Stimulated activated naive CD4-positive, alpha-beta T cell treated with Interleukin-2 at 50 U/mL for 16 hours (primary cell): ENCODE measurements at places on chromosomes 11 and 22.
A peak's percentile ranks its signal among the peaks of the same experiment; 100 is the strongest.

DNA sequence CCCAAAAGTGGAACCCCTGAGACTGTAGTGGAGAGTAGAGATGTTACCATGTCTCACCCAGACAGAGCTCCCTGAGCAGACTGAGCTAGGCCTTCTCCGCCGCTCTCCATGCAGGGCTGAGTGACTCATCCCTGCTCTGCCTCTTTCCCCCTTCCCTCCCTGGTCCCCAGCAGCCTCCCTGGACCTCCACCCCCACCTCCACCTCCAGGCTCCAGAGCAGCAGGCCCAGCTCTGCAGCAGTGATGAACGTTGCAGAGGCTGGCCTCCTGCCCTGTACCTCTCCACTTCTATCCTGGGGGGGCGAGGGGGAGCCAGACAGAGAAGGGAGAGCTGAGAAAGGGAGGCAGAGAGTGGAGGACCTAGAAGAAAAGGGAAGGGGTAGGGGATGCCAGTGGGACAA lies 19.3 kb upstream of the ARAP1 start:
- no peak for DNase-seq

- DNase-seq = no peak
These were observed 119.4 kb downstream of the TTC28 start for GRCh38 chr22:28560046-28560742.

DNA sequence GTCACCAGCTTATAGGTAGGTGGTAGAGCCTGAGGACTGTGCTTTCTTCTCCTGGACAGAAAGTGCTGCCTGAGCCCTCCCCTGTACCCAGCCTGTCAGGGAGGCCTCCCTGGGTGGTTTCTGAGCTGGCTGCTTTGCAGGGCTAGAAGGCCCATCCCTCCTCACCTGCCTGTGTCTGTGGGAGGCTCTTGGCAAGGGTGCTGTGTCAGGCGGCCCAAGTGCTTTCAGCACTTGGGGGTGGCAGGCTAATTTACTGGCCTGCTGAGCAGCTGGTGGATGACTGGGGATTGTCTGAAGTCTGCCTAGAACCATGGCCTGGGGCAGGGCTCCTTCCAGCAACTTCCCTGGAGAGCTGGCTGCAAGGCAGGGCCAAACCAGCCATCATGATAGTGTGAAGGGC lies 139.0 kb upstream of the NAV2 start:
- no peak for DNase-seq

DNA sequence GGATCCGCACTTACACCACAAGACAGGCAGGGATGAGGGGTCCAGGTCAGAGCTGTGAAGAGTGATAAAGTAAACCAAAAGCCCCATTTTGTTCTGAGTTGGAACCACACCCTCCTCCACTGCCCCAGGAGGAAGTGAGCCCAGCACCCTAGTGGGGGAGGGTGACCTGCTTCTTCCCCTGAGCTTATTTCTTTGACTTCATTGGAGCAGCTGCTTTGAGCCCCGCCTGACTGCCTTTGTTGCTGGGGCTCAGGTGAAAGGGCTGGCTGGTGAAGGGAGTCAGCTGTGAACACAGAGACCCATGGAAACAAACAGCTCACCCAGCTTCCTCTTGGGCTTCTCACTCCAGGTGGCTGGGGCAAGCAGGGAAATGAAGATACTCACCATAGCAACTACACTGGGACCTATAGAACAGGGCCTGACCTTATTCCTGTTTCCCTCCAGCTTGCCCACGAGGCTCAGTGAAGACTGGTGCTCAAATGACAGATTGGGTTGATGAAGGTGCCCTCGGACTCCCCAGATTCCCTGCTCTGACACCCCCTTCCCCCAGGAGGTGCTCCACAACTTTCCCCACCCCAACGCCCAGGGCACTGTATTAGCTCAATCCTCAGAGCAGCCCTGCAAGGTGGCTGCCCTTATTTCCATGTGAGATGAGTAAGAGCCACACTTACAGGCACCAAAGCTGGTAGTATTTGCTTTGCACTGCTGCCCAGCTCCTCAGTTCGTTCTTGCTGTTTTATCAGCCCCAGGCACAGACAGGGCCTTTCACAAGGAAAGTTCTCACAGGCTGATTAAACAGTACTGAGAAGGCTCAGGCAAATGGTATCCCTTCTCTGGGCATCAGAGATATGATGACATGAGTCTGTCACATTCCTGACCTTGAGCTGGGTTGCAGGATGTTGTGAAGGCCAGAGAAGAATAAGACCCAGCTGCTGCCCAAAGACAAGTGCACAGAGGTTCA lies 2.4 kb downstream of the UCP2 start:
- DNase-seq = peak; percentile 66
